ENCODE measurements at places on chromosomes 5 and 9.

GRCh38 chr5:80975065-80975464 is 14.9 kb downstream of the RASGRF2 start:
- no peak for DNase-seq

GRCh38 chr5:176803068-176803942 is 7.1 kb upstream of the UNC5A start:
- DNase-seq: no peak

GRCh38 chr5:94240596-94240992 is 377.8 kb downstream of the KIAA0825 start:
- no peak for DNase-seq

GRCh38 chr5:124948062-124948753 is 201.8 kb upstream of the ZNF608 start:
- DNase-seq: no peak

DNA sequence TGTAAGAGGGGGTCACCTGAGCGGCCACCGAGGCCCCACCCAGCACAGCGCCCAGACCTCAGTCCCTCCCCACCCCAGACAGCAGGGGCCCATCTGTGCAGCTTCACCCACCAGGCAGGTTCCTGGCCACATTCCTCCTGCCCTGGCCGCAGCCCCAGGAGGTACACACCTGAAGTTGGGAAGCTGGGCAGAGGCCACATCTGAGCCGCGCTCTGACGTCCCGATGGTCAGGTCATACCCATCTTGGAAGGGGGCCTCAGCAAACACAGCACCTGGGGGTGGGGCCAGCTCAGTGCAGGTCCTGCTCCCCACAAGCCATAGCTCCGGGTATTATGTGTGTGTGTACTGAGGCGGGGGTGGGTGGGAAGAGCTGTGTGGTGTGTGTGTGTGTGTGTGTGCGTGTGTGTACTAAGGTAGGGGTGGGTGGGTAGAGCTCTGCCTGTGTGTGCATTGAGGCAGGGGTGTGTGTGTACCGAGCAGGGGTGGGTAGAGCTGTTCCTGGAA is 5.6 kb downstream of the SPOUT1 start:
- DNase-seq: no peak

GRCh38 chr5:88393716-88394535 is 125.3 kb upstream of the TMEM161B start:
- DNase-seq: no peak

GRCh38 chr9:135226369-135227050 is 139.0 kb downstream of the OLFM1 start:
- DNase-seq: no peak

DNA sequence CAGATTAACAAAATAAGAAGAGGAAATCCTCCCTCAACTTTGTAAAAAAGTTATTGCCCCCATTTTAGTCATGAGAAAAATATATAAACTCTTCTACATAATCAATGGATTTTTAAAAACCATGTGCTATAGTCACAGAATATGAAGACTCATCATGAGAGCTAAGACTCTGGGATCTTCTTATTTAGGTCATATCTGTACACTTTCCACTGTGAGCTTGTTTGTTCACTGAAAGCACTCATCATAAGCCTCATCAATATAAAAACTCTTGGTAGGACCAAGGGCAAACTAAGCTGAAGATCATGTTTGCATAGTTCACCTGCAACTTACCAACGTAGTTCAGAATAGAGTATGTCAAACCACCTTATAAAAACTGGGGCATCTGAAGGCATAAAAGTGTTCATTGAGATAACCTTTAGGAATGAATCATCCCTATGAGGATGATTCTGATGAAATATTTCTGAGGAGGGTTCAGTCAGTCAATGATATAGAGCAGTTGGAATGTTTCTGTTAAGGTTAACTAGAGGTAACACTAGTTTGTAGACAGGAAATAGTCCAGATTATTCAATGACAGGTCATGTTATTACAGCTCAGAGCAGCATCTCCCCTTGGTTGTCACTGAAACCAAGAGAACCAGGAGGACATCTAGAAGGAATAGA is 289.9 kb upstream of the SMC2 start:
- peak; percentile 57 for DNase-seq

- DNase-seq: peak; percentile 18
These were observed 69.5 kb upstream of the ANXA1 start for GRCh38 chr9:73081979-73082657.
